ENCODE measurements at places on chromosomes 1 and 21.

DNA sequence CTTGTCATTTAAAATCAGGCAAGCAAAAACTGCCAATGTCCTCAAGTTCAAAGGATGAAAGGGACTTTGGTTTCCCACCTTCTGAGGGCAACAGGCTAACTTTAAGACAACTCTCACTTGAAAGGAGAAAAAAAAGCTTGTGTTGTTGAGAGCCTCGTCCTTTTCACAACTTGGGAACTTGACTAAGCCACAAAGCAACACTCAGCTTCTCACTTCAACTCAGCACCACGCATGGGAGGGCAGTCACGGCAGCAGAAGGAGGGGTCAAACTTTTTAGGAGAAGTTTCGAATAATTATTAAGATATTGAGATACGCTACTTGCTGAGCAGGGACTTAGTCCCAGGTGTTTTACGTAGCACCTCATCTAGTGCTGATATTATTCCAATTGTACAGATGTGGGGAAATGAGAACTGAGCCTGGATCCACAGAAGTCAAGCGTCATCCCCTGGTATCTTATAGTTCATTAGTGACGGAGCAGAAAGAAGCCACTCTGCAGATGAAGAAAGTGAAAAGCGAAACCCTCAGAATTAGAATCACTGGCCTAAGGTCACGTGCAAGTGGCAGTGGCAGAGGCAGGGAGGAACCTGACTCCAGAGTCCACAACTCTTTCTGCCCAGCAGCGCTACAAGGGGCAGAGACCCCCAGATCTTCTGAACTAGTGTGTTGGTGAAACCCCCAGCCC, 83.6 kb downstream of the JAK1 start:
- DNase-seq: no peak

DNA sequence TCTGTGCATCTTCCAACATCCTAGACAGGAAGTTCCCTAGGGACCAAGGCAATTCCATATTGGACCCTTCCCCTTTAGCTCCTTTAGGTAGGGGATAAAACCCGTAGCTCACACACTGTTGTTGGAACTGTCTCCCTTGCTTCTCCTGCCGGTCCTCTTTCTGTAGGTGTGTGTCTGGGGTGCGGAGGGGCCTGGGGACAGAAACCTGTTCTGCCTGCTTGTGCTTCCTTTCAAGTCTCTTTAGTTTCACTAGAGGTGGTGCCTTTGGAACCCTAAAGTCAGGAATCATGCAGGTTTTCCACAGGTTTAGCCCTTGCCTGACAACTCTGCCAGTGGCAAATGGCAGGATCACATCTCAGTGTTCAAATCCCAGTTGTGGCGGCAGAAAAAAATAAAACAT, 74.6 kb upstream of the PTGFRN start:
- no peak for DNase-seq

GRCh38 chr1:229716704-229717103, 90.7 kb downstream of the URB2 start:
- DNase-seq: no peak

DNA sequence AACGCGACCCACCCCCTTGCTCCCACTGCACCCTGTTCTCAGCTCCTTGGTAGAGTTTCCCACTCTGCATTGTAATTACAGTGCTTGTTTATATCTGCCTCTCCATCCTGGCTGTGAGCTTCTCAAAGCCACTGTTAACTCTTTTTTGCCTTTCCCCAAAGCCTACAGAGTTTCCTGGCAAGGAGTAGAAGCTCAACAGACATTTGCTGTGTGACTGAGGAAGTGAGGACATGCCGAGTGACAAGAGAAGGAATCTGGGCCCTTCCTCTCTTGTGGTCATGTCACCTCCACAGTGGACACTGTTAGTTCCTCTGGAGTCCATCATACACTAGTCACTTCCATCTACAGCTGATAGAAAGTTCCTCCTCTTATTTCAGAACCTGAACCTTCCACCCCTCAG, 6.1 kb upstream of the IGSF8 start:
- no peak for DNase-seq

DNA sequence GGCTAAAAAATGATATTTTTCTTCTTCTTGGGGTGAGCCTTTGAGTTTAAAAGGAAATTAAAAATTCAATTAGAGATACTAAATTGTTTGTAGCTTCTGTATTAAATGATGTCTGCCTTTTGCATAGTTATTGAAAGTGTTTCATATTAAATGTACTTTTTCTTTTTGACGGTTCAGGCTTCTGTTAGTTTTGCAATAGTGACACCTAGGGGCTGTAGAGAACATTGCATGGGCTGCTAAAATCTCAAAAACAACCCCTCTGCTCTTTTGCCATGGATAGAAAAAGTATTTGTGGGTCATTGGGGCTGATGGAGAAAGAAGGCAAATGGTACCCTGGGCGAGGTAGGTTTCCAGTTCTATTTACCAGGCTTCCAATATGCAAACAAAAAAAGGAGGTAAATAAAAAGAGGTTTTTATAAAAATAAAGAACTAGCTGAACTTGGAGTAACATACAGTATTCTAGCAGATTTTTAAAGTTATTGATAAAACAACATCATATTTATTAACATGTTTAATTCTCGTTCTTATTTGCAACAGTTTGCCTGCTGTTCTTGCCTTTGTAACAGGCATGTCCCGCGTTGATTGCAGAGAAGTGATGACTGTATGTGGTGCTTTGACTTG, 115.4 kb upstream of the HOOK1 start:
- no peak for DNase-seq

Data from cortex of kidney (tissue), 1 donor.